ENCODE measurements at places on chromosomes 2 and 18.

DNA sequence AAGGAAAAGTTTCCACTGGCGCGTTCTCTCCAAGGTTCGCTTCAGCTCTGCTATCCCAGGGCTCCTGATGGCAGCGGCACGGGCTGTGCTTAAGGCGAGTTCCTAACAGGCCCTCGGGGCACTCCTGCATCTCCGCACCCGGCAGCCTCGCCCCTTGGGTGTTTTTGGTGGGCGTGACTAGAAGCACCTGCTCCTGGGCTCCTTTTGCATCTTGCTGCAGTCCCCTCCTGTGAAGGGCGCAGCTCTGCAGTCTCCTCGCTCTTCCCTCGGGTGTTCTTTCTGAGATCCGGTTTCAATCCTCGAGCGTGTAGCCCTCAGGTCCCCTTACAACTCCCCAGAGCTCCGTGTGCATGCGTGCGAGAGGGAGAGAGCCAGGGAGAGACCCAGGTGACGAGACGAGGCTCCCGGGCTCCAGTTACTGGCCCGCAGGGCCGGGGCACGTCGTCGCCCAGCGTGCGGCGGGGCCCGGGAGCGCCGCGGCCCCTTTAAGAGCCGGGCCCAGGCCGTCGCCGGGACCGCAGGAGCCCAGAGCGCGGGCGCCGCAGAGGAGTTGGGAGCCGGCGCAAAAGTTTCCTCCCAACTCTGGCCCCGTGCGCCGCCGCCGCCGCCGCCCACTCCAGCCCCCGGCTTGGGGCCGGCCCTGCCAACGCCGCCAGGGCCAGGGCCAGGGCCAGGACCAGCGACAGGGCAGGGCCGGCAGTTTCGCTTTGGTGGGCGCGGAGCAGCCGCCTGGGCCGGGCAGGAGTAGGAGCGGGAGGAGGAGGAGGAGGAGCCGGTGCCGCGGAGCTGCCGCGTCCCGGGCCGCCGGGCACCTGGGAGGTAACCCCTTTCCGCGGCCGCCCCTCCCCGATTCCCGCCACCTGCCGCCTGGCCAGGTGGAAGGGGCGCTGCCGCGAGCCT, at the start of gene PARD3B:
PARD3B (plus strand) TSS at position 515 of the 900 bp plus-strand sequence. CDS start 525 bp downstream, outside the sequence.
- peak; percentile 53 for DNase-seq

GRCh38 chr2:14350856-14351255, 281.7 kb upstream of the LRATD1 start:
- no peak for DNase-seq

GRCh38 chr2:197571627-197572271, 55.9 kb downstream of the MOB4 start:
- no peak for DNase-seq

GRCh38 chr2:84782717-84783442, 98.0 kb downstream of the TRABD2A start:
- no peak for DNase-seq

DNA sequence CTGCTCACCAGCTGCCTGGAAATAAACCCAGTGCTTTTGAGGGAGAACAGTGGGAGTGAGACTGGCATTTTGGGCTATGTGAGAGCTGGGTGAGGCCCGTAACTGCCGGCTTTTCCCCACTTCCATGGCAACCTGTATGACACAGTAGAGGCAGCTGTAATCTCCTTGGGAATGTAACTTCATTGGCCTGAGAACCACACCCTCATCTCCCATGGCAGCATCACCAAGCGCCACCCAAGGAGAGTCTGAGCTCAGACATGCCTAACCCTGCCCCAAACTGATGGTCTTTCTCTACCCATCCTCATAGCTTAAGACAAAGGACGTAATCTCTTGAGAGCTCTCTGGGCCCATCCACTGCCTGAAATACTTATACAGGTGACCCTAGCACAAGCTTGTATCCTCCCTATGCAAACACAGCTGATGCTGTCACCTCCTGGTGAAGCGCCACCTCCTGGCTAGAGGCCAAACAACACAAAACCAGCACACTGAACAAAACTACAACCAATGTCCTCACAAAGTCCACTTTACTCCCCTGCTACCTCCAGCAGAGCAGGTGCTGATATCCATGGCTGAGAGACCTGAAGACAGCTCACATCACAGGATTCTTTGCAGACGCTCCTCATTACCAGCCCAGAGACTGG, 763.4 kb upstream of the NRXN1 start:
- no peak for DNase-seq

DNA sequence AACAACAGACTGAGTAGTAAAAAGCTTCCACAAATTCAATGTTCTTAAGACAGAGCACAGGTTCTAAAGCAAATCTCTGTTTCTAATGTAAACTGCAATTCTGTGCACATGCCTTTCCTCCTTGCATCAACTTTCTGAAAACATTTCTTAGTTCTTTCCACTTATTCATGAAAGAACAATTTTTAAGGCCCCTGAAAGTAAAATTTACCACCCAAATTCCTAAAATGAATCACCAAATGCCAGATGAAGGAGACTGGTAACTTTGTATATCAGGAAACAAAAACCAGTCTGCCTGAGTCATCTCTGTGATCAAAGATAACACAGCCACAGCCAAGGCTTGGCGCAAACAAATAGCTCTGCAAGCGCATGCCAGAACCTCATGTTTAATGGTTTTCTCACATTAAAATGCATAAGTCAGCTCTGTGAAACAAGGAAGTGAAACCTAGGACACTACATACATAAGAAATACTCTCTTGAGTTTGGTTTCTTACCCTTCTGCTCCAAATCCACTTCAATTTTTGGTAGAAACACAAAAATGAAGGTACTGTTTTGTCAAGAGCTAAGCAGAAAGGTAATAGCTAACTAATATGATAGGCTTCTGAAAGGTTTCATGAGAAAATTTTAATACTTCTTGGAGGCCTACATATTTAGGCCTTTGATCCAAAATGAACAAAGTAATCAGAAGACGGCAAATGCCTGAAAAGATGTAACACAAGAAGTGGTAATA, 169.4 kb downstream of the THADA start:
- DNase-seq: peak; percentile 48

GRCh38 chr2:25042321-25043240, 705 bp downstream of the EFR3B start:
- peak; percentile 59 for DNase-seq

GRCh38 chr18:64474773-64475172, 325.9 kb upstream of the LINC00305 start:
- DNase-seq: no peak

GRCh38 chr2:220946552-220946951, 625.6 kb downstream of the EPHA4 start:
- no peak for DNase-seq

DNA sequence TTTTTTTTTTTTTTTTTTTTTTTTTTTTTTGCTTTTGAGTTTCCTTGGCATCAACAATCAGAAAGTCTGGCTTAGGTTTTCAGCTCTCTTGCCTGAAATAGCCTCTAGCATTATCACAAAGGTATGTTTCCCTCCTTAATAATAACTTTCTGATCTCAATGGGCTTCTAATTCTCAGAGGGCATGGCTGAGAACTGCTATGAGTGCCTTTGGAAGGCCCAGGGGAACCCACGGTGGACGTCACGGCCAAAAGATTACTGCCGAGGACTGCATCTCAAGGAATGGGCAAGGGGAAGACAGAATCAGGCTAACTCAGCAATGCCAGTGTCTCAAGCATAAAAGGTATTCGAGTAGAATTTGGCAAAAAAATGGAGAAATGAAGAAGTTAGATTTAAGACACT, 73.2 kb upstream of the SLC14A2 start:
- no peak for DNase-seq

DNA sequence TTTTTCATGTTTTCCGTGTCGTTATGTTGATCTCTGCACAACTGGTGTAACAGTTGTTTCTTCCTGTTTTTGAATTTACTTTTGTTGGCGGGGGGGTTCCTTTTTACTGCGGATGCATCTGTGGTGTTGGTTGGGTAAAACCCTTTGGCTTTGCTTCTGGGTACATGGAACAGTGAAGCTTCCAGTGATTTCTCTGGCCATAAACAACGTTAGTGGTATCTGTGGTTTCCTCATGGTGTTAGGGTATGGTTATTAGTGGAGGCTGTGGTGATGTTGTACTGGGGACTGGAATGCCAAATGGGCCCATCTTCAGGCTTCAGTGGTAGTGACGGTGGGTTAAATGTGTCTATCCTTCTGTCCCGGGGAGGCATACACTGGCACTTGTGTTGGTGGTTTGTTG, 285.4 kb upstream of the ZNF804A start:
- DNase-seq: no peak

GRCh38 chr2:204973616-204974015, 428.3 kb downstream of the PARD3B start:
- DNase-seq: no peak

DNA sequence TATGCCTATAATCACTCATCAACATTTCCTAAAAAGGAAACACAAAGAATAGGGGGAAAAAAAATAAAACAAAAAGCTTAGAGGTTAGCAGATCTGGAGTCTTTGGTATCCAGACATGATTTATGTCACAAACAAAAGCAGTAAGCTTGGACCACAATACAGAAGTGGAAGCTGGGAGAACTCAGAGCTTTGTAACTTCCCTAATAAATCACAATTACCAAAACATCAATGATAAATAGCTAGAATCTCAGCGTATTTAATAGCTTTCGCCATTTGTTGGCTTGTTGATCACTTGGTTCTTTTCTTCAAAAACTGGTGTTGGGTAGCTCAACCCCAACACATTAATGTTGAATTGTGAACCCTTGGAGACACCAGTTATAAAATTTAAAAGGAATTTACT, 392.5 kb downstream of the IRS1 start:
- DNase-seq: no peak

GRCh38 chr2:200095436-200095835, 140.1 kb downstream of the MAIP1 start:
- no peak for DNase-seq

DNA sequence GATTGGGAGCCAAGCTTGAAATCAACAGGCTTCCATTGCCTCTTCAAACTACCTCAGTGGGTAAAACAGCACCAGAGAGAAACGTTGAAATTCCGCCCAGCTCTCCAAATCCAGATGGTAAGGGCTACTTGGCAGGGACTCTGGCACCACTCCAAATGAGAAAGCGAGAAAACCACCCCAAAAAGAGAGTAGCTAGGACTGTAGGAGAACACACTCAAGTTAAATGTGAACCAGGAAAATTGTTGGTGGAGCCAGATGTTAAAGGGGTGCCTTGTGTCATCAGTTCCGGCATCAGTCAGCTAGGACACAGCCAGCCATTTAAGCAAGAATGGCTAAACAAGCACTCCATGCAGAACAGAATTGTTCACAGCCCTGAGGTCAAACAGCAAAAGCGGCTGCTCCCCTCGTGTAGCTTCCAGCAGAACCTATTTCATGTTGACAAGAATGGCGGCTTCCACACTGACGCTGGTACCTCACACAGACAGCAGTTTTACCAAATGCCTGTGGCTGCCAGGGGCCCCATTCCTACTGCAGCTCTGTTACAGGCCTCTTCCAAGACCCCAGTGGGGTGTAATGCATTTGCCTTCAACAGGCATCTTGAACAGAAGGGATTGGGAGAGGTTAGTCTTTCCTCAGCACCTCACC, 167.3 kb downstream of the ASXL3 start:
- DNase-seq: no peak

DNA sequence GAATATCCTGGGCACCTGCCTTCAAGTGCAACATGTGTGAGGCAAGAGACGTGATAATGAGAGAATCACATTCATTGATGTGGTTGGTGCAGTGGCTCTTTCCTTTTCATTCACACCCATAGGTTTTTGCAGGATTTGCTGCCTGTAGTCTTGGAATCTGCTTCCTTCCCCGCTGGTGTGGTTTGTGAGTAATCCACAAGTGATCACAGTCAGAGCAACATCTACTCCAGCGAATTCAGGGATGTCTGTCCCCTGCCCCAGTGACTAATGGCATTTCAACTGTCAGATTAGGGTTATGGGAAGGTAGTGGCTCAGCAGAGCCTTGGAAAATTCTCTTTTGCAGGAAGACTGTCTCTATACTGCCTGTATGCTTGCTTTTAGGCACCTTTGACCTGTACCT, 225.5 kb upstream of the RBMS1 start:
- no peak for DNase-seq

GRCh38 chr2:175282300-175282699, 100.8 kb upstream of the ATP5MC3 start:
- DNase-seq: no peak

DNA sequence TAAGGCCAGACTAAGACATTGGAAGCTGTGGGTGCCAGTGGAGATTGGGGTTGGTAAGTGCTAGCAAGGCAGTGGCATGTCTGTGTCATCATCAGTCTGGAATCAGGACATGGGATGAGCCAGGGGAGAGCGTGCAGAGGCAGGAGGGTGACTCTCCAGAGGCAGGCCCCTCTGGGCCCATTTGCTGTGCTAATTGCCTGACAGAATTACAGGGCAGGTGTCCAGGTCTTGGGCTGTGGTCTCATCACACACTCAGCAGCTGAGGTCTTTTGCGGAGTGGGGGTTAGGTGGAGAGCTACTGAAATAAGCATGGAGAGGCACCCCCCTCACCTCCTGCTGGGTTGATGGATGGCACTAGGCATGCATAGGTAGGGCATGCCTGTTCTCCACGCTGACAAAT, 57.4 kb downstream of the CELF4 start:
- no peak for DNase-seq

DNA sequence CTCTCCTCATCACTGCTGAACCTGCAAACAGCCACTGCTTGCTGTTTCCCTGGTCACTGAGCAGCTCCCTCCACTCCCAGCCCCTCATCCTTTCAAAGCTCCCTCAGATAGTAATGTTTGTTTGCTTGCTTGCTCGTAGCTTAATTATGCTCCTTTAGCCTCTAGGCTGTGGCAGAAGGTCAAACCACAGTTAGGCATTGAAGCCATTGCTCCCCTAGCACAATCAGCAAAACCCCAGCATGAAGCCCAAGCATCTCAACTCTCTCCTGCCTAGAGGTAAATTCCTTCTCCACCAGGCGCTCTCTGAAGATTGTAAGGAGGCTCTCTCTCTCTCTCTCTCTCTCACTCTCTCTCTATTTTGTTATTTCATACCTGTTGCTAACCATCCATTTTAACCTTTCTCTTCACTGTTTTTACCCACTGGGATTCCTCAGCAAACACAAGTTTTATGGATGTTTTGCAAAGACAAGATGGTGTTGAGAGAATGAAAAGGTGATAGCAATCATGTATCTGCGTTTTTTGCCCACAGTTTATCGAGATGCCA, 135.9 kb upstream of the HNRNPA3 start:
- DNase-seq: no peak

GRCh38 chr18:13545514-13545913, 180.8 kb downstream of the FAM210A start:
- no peak for DNase-seq

- DNase-seq: peak; percentile 31
These were observed 268.2 kb upstream of the PXDN start for GRCh38 chr2:2012505-2012904.

DNA sequence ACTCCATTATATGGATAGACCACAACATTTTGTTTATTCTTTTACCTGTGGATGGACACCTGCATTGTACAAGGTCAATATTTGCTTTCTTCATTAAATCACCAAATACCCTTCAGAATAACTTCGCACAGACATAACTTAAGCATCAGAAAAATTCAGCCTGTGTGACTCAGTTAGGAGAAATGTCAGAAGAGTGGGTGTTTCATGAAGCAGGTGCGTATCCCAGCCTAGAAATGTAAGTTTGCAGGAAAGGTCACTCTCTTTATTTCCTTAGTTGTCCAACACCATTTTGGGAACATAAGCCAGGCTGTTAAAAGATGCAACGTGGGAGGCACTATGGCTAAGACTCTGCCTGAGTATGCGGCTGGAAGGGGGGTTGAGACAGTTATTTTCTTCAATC, 48.6 kb upstream of the FHL2 start:
- DNase-seq: no peak

GRCh38 chr2:224851811-224852210, 135.6 kb upstream of the CCDC195 start:
- DNase-seq: no peak

- no peak for DNase-seq
These were observed 36.5 kb downstream of the CAB39 start for GRCh38 chr2:230749111-230749510.

- DNase-seq: peak; percentile 5
These were observed 26.9 kb upstream of the DTNB start for GRCh38 chr2:25700221-25700660.
